ENCODE measurements at places on chromosomes 11 and 22.

DNA sequence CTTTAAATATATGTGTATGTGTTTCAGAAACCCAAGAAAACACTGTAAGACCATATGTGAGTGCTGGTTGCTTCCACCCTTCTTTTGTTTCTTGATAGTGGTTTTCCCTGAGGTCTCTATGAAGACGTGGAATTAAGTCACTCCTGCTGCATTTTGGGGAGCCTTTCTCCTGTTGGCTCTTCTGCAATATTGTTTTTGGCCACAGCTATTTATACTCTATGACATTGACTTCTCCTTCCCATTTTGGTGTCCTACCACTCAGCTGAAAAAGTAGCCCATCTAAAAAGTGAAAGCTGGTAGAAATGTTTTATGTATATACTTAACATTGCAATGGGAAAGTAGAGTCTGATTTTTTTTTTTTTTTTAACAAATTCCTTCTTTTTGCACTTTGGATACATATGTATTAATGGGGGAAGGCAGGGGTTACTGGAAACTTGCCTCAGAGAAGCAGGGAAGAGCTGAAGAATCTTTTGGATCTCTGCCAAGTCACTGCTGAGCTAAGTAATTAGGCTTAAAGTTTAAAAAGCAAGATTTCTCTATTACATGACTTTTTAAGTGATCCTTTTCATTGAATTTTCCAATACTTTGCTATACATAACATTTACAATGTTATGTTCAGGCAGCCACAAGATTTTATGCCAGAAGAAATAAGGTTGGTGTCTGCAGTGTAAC is 1.8 kb downstream of the TTC17 start:
- peaks cover 31% of the 10 kb centered on the region for H3K4me1 ChIP-seq
- no peaks in the 10 kb centered on the region for H3K27me3 ChIP-seq

- no peaks in the 10 kb centered on the region for H3K27me3 ChIP-seq
- no peaks in the 10 kb centered on the region for H3K36me3 ChIP-seq
- no peak overlapping the region for H3K4me3 ChIP-seq
- DNase-seq, result no peak
Measured at GRCh38 chr11:129143335-129143734, 48.8 kb downstream of the ARHGAP32 start.

- H3K4me3 ChIP-seq, result peak within 1 kb of the TSS; percentile 27
- H3K4me1 ChIP-seq, result no peaks in the 10 kb centered on the region
- no peak within 1 kb of the TSS for H3K27ac ChIP-seq
- DNase-seq, result no peak
- H3K36me3 ChIP-seq, result no peaks in the 10 kb centered on the region
Measured at GRCh38 chr11:93330446-93330984, at the start of gene DEUP1. TSS of gene DEUP1 (plus strand) at chr11:93330742. CDS start at chr11:93332260, 1,518 bp downstream.

DNA sequence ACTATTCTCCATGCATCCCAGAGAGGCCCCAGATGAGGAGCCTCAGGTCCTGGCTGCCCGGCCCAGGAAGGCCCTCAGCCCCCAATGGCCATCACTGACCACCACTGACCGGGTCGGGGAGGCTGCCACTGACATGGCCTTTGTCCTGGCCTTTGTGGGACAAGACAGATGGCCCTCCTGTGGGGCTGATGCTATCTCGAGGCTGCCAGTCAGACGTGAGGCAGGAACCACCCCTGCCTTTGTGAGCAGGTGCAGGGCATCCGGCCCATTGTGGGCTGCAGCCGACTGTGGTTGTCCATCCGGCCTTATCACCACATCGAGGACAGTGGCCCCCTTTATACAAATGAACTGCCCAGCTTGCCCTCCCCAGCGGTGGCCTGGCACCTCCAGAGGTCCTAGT is 5.5 kb downstream of the GP1BB start:
- H3K4me1 ChIP-seq, result peaks cover 10% of the 10 kb centered on the region
- no peaks in the 10 kb centered on the region for H3K36me3 ChIP-seq
- H3K27ac ChIP-seq, result no peak overlapping the region
- H3K27me3 ChIP-seq, result no peaks in the 10 kb centered on the region
- no peak overlapping the region for H3K4me3 ChIP-seq

- H3K27ac ChIP-seq, result no peak overlapping the region
- no peaks in the 10 kb centered on the region for H3K4me1 ChIP-seq
- H3K4me3 ChIP-seq, result no peak overlapping the region
- H3K36me3 ChIP-seq, result no peaks in the 10 kb centered on the region
- H3K27me3 ChIP-seq, result no peaks in the 10 kb centered on the region
Measured at GRCh38 chr11:133981156-133981555, 24.4 kb upstream of the IGSF9B start.

DNA sequence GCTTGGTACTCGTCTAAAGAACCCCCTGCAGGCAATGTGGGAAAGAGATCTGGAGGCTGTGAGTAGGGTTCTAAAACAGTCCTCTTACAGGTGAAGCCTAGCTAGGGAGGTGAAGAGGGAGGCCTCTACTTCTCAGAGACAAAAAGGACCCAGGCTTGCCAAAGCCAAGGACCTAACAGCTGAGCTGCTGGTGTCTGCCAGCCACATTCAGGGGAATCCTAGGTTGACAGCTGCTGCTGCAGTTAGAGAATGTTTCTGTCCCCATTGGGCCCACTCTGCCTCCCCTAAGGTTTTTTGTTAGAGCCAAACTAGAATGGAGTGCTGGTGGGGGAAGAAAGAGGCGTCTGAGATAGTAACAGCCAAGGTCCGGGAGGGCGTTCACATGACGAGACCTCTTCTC is 26.6 kb upstream of the TLCD5 start:
- H3K36me3 ChIP-seq, result no peaks in the 10 kb centered on the region
- no peak overlapping the region for H3K4me3 ChIP-seq
- H3K27me3 ChIP-seq, result no peaks in the 10 kb centered on the region
- no peak for DNase-seq
- no peak overlapping the region for H3K27ac ChIP-seq
- H3K4me1 ChIP-seq, result peaks cover 9% of the 10 kb centered on the region
